Sigmoid colon (tissue), 7 donors: ENCODE measurements at places on chromosomes 1 and 21. TPM values are rescaled to one million over a fixed set of nuclear protein-coding genes. Genes with fewer than 3 reads are reported as not detected.

DNA sequence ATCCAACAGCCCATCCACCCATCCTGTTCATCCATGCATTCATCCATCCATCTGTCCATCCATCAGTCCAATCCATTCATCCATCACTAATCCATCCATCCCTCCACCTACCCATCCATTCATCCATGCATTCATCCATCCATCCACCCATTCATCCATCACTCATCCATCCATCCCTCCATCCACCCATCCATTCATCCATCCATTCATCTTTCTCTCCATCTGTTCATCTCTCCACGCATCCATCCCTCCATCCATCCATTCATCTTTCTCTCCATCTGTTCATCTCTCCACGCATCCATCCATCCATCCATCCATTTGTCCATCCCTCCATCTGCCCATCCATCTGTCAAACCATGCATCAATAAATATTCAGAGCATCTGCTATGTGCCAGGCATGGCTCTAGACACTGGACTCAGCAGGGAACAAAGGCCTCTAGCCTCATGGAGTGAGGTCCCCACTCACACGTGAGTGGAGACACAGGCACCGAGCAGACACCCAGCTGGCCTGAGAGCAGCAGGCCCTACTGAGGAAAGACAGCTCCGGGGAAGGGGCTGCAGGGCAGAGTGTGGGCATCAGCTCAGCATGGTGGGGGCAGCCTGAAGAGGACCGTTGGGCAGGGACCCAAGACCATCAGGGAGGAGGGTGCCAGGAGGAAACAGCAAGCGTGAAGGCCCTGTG lies 9.6 kb downstream of the KRTAP10-1 start:
- peak; percentile 18 for DNase-seq
- H3K4me3 ChIP-seq: no peak overlapping the region
- no peak overlapping the region for H3K27ac ChIP-seq
- H3K36me3 ChIP-seq: no peaks in the 10 kb centered on the region
- H3K27me3 ChIP-seq: no peaks in the 10 kb centered on the region

DNA sequence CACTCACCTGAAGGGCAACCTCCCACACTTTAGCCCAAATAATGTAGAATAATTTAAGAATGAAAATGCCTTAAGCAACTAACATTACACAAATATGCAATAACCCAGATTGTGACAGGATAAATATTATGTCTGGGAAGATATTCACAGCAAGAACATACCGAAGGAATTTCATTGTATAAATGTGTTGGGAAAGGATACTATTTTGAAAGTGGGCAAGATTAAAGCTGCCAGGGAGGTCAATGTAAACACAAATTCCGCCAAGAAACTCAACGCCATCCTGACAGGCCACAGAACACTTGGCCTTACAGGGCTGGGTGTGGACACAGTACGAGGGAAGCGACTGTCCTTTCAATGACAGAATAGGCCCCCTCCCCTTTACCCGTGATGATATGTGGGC lies 173.3 kb downstream of the RUNX1 start:
- no peak overlapping the region for H3K27ac ChIP-seq
- DNase-seq: no peak
- peaks cover 5% of the 10 kb centered on the region for H3K4me1 ChIP-seq
- no peak overlapping the region for H3K4me3 ChIP-seq

GRCh38 chr1:246427611-246428010 lies 79.5 kb downstream of the SMYD3 start:
- H3K36me3 ChIP-seq: no peaks in the 10 kb centered on the region
- H3K27me3 ChIP-seq: no peaks in the 10 kb centered on the region
- H3K27ac ChIP-seq: no peak overlapping the region
- H3K4me3 ChIP-seq: no peak overlapping the region
- no peak for DNase-seq

GRCh38 chr1:54339126-54339525 lies 67.1 kb downstream of the SSBP3 start:
- no peaks in the 10 kb centered on the region for H3K36me3 ChIP-seq
- DNase-seq: no peak
- H3K4me3 ChIP-seq: no peak overlapping the region
- H3K27me3 ChIP-seq: no peaks in the 10 kb centered on the region
- H3K4me1 ChIP-seq: no peaks in the 10 kb centered on the region

DNA sequence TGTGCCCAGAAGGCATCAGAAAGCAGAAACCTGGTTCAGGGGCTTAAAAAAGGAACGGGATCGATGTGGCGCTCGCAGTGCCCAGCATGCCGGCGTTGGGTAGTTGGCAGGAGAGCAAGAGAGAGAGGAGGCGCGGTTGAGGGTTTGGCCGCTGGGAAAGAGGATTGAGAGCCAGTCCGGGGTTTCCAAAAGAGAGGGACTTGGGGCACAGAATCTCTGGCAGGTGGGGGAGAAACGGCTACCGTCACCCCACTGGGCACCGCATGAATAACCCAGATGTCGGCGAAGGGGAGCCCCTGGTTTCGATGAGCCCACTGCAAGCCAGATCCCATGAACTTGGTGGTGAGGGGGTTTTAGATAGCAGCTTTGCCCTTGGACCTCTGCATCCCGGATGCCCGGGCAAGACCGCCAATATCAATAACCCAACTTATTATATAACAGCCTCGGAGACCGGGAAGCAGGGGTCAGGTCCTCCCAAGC lies 60.4 kb upstream of the ACOT11 start:
- DNase-seq: no peak
- no peaks in the 10 kb centered on the region for H3K36me3 ChIP-seq
- H3K27ac ChIP-seq: peak overlapping the region; percentile 97
- H3K4me1 ChIP-seq: peaks cover 51% of the 10 kb centered on the region

GRCh38 chr1:29186252-29186651 lies 4.6 kb upstream of the SRSF4 start:
- H3K4me3 ChIP-seq: no peak overlapping the region
- no peaks in the 10 kb centered on the region for H3K36me3 ChIP-seq
- no peaks in the 10 kb centered on the region for H3K27me3 ChIP-seq
- no peak for DNase-seq
- H3K4me1 ChIP-seq: peaks cover 8% of the 10 kb centered on the region

Gene ELF3
- 560 TPM for polyA plus RNA-seq

Gene KRTAP19-8
- not detected for polyA plus RNA-seq

- H3K27ac ChIP-seq: no peak overlapping the region
- no peak overlapping the region for H3K4me3 ChIP-seq
- H3K36me3 ChIP-seq: no peaks in the 10 kb centered on the region
These were observed 483.4 kb downstream of the OMA1 start for GRCh38 chr1:58063095-58063494.

DNA sequence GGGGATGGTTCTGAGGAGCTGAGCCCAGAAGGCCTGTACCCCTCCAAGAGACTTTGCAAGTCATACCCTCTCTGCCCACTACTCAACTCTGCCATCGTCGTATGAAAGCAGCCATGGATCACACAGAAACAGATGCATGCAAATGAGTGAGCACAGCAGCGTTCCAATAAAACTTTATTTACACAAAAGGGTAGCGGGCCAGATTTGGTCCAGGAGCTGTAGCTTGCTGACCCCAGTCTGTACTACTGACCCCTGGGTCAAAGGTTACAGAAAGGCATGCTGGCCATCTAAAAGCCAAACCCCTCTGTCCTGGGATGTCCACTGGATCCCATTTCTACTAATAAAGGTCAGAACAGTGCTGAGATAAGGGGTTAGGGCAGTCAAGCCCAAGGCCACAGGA lies 8.8 kb upstream of the AGTRAP start:
- no peak for DNase-seq
- no peaks in the 10 kb centered on the region for H3K36me3 ChIP-seq
- no peak overlapping the region for H3K4me3 ChIP-seq
- peaks cover 25% of the 10 kb centered on the region for H3K4me1 ChIP-seq

Gene LIN28A
- polyA plus RNA-seq: not detected

Gene CLCNKB
- polyA plus RNA-seq: 0.04 TPM

Gene C1orf115
- polyA plus RNA-seq: 114 TPM

- H3K27ac ChIP-seq: no peak overlapping the region
- DNase-seq: no peak
- no peaks in the 10 kb centered on the region for H3K36me3 ChIP-seq
- no peak overlapping the region for H3K4me3 ChIP-seq
- H3K4me1 ChIP-seq: no peaks in the 10 kb centered on the region
These were observed 1.9 kb upstream of the IL19 start for GRCh38 chr1:206768472-206769303.

DNA sequence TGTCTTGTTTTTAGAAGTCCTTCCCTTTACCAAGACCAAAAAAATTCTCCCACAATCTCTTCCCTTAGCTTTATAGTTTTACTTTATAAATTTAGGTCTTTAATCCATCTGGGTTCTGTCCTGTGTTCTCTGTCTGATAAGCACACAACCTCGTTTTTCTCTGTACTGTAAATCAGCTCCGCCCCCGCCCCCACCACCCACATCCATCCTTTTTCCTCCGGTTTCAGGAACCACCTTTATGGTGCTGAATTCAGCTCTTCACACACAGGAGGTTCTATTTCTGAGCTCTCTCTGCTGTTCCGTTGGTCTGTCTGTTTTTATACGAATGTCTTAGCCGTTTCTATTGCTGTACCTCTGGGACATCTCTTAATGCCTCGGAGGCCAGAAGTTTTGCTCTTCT lies 44.5 kb downstream of the ACTL8 start:
- H3K4me1 ChIP-seq: peaks cover 8% of the 10 kb centered on the region
- no peak overlapping the region for H3K27ac ChIP-seq
- H3K27me3 ChIP-seq: no peaks in the 10 kb centered on the region
- DNase-seq: no peak
- no peaks in the 10 kb centered on the region for H3K36me3 ChIP-seq
